NCI-H187 (cell line): ENCODE measurements at places on chromosomes 6 and 20.

GRCh38 chr6:89079511-89080234 is 878 bp upstream of the PNRC1 start:
- DNase-seq: no peak

GRCh38 chr20:48761023-48761785 is 66.6 kb downstream of the PREX1 start:
- no peak for DNase-seq

- no peak for DNase-seq
These were observed 158.4 kb upstream of the MYLIP start for GRCh38 chr6:15970517-15970916.

- DNase-seq: no peak
These were observed 201.0 kb upstream of the FLRT3 start for GRCh38 chr20:14538433-14538832.

DNA sequence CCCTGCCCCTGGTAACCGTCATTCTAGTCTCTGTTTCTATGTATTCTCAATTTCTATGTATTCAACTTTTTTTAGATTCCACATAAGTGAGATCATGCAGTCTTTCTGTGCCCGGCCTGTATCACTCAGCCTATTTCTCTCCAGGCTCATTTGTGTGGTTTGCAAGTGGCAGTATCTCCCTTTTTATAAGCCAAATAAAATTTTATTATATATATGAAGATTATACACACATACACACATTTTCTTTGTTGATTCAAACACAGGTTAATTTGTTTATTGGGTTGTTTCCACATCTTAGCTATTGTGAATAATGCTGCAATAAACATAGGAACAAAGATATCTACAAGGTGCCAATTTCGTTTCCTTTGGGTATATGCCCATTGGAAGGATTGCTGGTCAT is 571.7 kb downstream of the DHX35 start:
- DNase-seq: no peak

- DNase-seq: no peak
These were observed 20.7 kb downstream of the CRYBG1 start for GRCh38 chr6:106381223-106381622.

DNA sequence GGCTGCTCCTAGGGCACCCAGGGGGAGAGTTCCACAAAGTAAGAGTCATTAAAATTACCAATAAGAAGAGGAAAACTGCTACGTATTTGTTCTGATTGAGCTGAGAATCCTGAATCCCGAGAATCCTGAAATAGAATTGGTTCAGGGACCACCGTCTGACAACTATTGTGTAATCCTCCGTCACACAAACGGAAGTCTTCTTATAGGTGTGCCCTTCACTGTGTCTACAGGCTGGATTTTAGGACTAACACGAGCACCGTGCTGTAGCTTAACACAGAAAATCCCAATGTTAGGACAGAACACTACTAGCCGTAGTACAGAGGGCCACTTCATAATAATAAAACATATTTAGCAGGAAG is 50.6 kb upstream of the RNF182 start:
- peak; percentile 35 for DNase-seq

DNA sequence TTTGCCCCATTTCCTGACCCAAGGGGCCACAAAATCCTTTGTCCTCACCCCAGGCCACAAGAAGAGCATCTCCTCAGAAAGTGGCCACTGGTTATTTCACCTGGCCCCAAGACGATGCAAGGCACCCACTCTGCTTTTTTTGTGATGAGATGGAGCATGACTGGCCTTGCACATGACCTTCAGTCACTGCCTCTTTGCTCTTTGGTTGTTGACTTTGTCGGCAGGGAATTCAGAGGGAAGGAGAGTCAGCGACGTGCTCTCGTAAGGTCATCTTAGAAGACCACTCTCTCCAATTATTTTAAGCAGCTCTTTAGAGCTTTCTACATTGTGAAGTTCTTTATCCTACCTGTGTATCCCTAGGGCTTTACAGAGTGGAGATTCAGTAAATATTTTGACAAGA is 306.7 kb downstream of the PLCB1 start:
- DNase-seq: no peak

DNA sequence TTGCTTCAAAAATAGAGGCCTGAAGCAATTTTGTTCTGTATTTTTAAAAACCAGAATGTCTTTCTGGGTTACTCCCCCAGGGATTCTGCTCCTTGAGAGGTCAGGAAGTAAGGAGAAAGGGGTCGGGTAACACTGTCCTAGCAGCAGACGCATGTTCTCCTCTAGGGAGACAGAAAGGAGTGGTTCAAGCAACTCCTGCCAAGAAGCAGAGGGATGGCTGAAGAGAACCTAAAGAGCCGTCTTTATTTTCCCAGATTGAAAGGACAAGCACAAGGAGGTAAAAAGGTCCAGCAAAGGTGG is 58.0 kb upstream of the SLC4A11 start:
- no peak for DNase-seq

GRCh38 chr20:50403565-50404418 is 106.4 kb upstream of the PTPN1 start:
- DNase-seq: no peak

- no peak for DNase-seq
These were observed 60.2 kb upstream of the ZNFX1 start for GRCh38 chr20:49338061-49338460.
